ENCODE measurements at places on chromosomes 3 and 15.

- no peak for DNase-seq
These were observed 53.9 kb downstream of the BOC start for GRCh38 chr3:113265231-113265630.

DNA sequence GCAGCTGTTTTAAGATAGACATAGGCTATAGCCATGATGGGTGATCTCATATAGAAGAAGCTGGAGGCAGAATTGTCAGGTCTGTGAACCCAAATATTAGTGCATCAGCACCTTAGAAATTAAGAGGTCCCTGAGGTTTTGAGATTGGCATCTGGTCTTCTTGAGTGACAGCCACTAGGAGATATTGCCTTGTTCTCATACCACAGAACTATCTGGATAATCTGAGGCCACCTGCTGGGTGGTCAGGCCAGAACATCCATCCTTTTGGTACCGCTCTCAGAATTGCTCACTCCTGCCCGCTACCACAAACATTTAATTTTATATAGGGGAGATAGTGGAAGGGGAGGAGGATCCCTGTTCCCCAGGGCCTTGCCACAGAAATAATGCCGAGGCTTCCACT lies 210.6 kb upstream of the ZPLD1 start:
- DNase-seq = no peak

DNA sequence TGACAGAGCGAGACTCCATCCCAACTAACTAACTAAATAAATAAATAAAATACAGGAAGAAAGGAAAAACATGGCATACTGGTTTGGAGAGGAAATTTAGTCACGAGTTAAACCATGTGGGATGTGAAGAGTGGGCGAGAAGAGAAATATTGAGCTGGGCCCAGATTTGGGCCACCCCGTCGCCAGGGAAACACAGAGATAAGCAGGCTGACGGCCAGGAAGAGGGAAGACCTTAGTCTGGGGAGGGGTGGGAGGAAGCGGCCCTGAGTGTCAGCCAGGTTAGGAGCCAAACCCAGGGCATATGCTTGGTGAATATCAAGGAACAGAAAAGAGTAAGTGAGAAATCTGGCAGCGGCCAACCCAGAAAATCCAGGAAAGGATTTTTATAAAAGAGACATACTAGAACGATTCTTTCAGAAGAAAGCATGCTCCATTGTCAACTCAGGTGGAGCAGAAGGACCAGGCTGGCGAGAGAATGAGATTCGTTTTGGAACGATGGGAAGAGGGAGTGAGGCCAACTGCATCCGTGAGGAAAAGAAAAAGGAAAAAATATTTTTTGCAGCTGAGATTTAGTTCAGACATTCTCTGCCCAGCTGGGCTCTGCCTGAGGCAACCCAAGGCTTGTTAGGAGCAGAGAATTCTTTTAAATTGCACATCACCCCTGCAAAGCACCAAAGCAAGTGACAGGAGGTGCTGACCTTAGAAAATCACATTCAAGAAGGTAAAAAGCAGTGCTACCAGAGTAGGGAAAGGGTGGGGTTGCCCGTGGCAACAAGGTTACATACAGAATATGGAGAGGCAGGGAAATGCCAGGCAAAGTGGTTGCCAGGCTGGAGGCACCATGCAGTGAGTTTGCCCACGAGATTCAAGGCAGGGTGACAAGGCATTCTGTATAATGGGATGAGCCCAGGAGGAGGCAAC lies 59.3 kb upstream of the RAD18 start:
- no peak for DNase-seq

DNA sequence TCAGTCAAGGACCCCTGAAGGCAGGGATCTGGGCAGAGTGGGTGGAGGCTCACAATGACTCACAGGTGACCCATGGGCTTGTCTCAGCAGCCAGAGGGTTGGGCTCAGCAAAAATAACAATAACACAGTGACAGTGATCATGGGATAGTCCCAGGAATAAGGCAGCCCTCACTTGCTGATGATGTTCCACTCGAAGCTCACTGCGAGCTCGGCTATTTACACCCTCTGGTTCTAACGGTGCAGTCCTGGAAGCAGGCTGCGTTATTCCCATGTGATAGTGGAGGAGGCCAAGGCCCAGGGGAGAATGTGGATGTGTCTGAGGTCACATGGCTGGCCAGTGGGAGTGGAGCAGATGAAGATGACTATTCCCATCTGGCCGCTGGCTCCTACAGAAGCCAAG lies 16.2 kb downstream of the CCDC33 start:
- no peak for DNase-seq

DNA sequence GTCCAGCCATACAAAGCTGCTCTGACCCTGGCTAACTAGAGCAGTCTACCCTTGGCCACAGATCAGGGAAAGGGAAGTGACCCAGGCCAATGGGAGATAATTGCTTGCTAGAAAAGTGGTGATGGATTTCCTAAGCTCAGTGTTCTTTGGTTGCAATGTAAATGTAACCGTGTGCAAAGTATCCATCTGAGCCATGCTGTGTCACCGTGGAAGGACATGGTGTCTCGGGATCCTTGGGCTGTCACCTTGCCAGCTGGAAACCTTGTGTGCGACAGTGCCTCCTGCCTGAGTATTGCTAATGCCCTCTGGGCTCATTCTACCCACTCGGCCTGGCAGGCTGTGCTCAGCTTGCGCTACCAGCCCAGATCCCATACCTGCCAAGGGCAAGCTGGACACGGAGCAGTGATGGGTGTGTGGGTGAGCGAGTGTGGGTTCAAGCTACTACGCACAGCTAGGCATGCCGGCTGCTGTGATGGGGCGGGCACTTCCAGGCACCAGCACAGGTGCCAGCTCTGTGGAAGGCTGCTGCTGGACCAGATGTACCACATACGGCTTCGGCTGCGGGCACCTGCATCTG lies 10.7 kb upstream of the SIAH2 start:
- DNase-seq = no peak

GRCh38 chr3:164458986-164459385 lies 619.3 kb downstream of the SI start:
- DNase-seq = no peak

GRCh38 chr3:132380920-132381319 lies 36.4 kb upstream of the DNAJC13 start:
- DNase-seq = no peak

DNA sequence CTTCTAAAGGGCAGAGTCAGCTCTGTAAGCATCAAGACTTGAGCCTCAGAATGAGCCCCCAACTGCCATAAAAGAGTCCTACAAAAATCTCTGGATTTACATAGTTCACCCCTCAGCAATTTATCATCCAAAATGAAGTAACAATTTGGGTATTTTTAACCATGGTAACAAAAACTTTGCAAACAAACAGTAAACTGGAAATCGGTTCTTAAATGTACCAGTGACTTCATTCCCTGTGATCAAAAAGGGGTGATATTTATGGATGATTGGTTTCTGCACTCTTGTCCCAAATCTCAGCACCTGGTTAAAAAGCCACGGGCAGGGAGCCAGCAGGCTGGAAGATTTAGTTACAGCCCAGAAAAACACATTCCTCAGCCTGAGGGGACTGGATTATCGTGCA lies 73.6 kb downstream of the TFG start:
- DNase-seq = no peak

DNA sequence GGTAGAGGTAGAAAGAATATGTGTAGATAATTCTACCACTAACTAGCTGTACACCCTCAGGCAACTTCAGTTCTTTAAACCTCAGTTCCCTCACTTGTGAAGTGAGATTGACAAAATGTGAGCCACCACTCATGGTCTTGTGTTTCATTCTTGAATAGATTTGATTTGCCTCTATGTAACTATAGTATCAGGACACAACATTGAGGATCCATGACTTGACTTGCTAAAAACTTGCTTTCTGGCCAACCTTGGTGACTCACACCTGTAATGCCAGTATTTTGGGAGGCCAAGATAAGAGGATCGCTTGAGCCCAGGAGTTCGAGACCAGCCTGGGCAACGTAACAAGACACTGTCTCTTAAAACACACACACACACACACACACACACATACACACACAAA lies 115.8 kb upstream of the FLNB start:
- no peak for DNase-seq

DNA sequence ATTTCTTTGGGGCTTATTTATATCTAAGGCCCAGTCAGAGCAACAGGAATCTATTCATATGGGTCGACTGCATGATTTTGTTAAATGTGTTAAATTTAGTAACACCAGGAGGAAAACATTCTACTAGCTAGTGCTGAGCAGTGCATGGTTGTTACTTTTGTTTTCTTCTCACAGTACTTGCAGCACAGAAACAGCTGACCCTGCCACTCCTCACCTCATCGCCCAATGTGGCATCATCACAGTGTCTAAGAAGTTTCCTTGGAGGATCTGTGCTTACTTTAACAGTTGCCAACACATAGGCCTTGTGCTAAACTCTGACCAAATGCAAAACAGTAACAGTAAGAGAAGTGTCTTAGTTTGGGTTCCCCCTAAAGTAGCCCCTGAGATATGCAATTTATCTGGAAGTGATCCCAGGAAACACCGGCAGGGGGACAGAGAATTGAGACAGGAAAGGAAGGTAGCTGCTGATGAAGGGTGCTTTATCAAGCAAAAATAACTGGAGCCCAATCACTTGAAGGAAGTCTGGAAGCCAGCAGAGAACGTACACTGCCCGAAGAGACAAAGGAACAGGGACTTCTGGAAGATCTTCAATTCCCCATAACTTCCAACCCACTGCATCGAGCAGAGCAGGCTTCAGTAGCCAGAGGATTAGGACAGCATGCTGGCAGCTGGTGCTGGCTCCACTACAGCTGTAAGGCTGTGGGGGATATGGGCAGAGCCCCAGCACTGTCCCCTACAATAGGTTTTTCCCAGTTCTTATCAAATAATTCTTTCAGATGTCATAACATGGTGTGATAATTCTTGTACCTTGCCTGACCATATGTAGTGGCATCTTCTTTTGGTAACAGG lies 36.0 kb upstream of the ULK4 start:
- no peak for DNase-seq

DNA sequence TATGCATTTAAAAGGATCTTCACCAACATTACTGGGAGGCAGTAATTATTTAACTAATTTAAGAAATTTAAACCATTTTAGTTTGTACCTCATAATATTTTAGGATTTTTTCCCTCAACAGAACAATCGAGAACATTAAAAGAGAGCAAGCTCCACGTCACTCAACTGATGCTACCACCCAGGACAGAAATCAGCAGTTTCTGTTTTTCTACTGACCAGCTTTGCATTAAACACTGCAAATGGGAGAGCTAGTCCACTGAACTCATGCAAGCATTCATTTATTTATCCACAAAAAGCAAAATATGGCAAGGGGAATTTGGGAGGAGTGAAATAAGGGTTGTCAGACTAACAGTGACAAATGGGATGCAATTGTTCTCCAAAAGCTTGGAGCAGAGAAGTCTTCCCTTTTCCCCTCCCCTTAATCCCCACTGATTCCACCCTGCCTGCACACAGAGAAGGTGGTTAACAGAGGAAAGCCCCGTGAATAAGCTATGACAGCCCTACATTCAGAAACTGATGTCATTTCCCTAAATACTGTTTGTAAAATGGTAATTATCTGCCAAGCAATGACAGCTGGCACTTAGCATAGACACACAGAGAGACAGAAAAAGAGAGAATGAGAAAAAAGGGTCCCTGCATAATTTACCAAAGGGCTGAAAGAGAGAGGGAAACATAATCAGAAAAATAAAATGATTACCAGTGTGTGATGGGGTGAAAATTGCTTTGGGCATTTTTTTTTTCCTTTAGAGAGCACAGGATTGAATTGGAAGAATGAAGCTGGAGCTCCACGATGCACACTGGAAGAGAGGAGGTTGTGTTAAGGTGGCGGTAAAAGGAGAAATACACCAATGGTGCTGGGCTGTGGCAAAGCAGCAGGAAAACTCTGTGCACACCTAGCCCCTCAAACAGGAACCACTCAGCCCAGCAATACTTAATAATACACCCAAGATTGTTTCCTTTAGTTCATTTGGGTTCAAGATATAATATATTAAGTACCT lies 777.4 kb downstream of the TUSC7 start:
- DNase-seq = no peak

- no peak for DNase-seq
These were observed 7.7 kb downstream of the CCR5 start for GRCh38 chr3:46378426-46378942.

GRCh38 chr15:91776104-91776503 lies 77.4 kb upstream of the SLCO3A1 start:
- no peak for DNase-seq

DNA sequence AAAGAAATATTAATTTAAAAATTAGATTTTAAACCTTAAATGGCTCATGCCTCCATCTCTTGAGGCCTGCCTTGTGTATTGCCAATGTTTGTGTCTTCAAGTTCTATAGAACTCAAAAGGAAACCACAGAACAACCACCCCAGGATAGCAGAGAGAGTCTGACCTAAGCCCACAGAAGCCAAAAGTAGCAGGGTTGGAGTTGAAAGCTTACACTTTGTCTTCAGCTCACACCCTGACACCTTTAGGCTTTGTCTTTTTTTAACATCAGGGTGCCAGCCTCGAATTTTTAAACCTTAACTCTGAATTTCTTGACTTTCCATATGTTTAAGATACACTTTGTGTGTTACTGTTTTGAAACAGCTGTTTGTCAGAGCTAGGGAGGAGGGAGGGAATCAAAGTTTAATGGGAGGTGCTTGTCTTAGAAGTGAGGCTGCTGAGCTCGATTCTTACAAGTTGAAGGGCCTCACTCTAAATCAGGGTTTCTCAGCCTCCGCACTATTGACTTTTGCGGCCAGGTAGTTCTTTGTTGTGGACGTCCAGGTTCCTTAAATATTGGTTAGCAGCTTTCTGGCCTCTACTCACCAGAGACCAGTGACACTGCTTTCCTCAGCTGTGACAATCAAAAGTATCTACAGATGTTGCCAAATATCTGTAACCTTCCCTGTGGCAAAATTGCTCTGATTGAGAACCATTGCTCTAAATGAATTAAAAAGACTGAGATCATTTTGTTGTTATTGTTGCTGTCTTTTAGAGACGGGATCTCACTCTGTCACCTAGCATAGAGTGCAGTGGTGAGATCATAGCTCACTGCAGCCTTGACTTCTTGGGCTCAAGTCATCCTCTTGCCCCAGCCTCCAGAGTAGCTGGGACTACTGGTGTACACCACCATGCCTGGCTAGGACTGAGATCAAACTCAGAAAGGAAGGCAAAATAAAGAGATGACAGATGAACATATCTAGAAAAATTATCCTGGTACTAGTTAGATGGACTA lies 139.2 kb upstream of the EOMES start:
- no peak for DNase-seq

- DNase-seq = no peak
These were observed 10.5 kb upstream of the PIK3CB start for GRCh38 chr3:138845181-138845601.

- DNase-seq = no peak
These were observed 310.7 kb downstream of the ARPP21 start for GRCh38 chr3:35950021-35950420.

Data from NCI-H510A treated with DMSO at 0.1 percent for 48 hours (cell line).